ENCODE measurements at places on chromosomes 6 and 20. TPM values are rescaled to one million over a fixed set of nuclear protein-coding genes. Genes with fewer than 3 reads are reported as not detected.

- DNase-seq, result no peak
These were observed 644.3 kb downstream of the EPM2A start for GRCh38 chr6:145090801-145091585.

DNA sequence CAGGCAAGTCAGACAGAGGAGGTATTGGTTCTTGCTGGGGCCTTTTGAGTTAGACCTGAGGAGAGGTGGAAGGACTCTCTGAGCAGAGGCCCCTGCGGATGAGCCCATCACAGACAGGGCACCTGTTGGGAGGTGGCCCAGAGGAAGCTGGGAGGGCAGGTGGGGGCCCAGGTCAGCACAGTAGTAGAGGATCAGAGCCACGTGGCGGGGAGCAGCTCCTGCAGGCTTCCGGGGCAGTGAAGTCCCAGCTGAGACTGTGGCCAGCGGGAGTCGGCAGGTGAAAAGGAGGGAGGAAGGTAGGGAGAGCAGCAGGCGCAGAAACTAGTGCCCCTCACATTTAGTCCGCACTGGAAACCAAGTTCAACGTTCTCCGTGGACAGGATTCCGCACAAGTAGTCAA, 61.8 kb downstream of the RSPH3 start:
- no peak for DNase-seq

DNA sequence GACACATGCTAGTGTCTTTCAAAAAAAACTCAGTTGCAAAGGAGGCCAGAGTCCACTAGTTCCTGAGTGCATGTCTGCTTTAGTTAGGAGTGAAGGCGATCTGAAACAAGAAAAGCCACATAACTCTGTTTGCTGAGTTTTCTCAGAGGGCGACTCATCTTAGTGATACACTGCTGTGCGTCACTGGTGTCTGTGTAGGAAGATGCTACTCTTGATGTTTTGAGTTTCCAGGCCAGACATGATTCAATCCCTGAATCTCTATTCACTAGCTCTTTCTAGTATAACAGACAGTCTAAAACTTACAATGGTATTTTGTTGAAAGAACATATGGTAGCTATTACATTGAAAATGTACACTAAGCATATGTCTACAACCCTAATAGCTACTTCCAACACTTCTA, 60.9 kb downstream of the GFRAL start:
- DNase-seq, result no peak

DNA sequence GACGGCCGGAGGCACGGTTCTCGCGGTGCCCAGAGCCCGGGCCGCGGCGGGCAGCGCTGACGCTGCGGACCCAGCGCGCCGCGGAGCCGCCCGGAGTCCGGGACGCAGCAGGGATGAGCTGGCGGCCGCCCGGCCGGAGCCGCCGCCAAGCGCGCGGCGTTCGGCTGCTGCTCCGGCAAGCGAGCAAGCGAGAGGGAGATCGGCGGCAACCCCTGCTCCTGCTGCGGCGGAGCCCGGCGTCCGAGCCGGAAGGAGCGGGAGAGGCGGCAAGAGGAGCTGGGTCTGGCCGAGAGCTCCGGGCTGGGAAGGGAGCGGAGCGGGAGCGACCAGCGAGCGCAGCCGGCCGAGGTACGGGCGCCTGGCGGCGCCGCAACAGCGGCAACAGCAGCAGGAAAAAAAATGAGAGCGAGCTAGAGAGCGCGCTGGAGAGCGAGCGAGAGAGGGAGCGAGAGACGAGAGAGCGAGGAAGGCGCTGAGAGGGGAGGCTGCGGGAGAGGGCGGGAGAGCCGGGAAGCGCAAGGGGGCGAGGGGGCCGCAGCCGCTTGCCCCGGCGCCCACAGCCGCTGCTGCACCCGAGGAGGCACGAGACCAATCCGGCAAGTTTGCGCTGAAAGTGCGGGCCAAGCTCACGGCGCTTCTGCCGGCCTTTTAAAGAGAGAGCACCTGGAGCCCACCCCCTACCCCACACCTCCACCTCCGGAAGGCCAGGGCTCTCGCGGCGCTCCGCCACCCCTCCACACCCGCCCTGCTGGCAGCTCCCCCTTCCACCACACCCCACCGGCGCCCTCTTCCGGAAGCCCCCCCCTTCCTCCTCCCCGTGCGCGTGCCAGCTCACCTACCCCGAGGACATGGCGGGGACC, 496 bp downstream of the GRM4 start:
- DNase-seq, result peak; percentile 66

DZANK1 gene
- 0.83 TPM for total RNA-seq

- no peak for DNase-seq
These were observed 287.0 kb upstream of the MARCKS start for GRCh38 chr6:113570161-113570560.

MSH5 gene
- 2.3 TPM for total RNA-seq

DNA sequence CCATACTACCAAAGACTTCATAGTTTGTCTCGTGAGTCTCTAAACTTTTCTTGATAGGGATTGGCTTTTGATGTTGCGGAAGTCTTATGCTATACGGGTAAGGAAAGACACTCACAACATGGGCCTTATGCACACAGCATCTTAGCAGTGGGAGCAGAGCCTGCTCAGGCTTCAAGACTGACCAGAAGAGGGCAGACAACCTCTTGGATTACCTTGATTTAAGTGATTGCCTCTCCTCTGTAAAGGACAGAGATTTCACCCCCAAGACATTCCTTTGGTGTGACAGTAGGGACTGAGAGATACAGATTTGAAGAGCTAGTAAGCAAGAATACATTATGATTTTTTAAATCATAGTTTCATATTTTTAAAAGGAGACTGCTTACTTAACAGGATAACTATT, 71.0 kb upstream of the SAMD3 start:
- DNase-seq, result peak; percentile 74

VGLL2 gene
- not detected for total RNA-seq

GPX5 gene
- total RNA-seq, result not detected

TRIM31 gene
- not detected for total RNA-seq

GRCh38 chr6:75611702-75612375, 10.2 kb downstream of the SENP6 start:
- DNase-seq, result peak; percentile 44

DNA sequence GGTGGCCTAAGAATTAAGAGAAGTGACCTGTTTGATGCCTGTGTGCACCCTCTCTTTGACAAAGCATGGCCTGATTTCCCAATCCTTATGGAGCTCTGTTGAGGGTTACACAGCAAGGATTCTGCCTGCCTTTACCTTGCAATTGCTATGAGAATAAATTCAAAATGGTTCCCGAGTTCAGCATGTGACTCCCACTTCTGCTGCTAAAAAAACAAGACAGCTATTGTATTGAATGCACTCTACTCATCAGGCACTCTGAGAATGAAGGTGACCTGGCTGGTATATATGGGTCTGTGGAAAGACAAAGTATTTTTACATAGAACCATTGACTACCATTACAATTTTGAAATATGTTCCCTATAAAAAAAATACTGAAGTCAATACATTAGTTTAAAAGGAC, 190.3 kb downstream of the ATXN1 start:
- DNase-seq, result no peak

GRCh38 chr20:44990425-44990824, 24.1 kb downstream of the STK4 start:
- DNase-seq, result peak; percentile 31

RAET1L gene
- not detected for total RNA-seq

DNA sequence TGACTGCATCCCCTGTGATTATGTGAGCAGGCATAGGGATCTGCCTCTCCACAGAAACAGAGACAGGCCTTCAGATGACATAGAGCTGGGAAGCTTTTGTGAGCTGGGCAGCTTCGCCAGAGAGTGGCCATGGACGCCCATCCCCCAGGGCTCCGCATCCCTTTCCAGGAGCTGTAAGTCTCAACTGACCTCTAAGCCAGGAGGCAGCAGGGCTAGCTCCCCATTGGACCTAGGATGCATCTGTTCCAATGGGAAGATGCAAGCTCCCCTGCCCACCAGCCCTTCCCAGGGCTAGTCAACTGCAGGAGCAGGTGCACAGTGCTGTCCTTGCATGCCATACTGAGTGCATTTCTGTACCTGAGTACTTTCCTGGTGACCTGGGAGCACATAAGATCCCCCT, 663.6 kb downstream of the RNF144B start:
- no peak for DNase-seq

CCN5 gene
- total RNA-seq, result 21.1 TPM

- no peak for DNase-seq
These were observed 82.5 kb upstream of the ID4 start for GRCh38 chr6:19754686-19755085.

DNA sequence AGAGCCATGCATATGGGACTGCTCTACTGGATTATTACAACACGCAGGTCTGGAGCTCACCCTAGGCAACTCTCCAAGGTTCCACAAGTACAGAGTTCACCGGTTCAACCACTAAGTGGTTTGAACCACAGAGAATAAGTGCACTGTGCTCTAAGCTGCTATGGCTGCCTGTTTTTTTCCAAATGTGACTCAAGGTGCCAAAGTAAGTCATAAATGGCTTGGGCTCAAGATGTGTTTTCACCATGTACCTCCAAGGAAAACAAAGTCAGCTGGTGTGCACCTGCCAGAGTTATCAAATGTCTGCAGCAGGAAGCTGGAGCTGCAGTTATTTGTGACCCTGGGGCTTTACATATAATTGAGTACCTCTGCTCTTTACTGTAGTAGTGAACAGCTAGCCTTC, 76.7 kb downstream of the PREP start:
- peak; percentile 74 for DNase-seq

- DNase-seq, result no peak
These were observed 45.3 kb upstream of the IFNGR1 start for GRCh38 chr6:137264311-137265075.
